Left lung (tissue), 14 donors: ENCODE measurements at places on chromosomes 7 and 10. TPM values are rescaled to one million over a fixed set of nuclear protein-coding genes. Genes with fewer than 3 reads are reported as not detected.

DNA sequence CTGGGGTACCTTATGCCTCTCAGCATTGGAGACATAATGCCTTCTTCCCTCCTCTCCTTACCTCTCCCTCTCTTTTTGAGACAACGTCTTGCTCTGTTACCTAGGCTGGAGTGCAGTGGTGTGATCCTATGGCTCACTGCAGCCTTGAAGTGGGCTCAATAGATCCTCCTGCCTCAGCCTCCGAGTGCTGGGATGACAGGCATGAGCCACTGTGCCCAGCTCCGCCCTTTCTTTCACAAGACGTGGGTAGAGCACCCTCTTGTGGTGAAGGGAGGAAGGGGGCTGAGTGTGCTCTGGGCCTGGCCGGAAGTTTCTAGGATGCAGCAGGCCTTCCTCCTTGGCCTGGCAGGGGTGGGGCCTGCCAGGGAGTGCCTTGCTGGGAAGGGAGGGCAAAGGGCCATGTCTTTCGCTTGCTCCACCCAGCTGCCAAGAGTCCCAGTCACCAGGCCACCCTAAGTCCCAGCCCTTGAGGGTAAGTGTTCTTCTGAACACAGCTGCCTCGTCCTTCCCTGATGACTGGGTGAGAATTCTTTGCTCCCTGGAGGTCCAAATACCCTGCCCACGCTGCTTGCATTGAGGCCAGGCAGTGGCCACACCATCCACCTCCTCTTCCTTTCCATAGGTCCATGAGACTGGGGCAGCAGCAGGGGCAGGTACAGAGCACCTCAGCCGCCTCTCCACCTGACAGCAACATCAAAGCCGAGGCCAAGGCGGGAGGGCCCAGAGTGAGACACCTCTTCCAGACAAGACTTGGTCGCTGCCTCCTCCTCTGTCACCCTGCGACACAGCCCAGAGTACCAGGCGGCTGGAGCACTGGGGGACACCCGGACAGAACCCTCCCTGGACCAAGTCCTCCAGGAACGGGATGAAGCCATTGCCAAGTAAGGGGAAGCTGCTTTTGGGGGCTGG is 3.7 kb downstream of the ABHD11 start:
- H3K27me3 ChIP-seq: no peaks in the 10 kb centered on the region
- H3K27ac ChIP-seq: peak overlapping the region; percentile 81
- no peak overlapping the region for H3K4me3 ChIP-seq
- no peak for DNase-seq

- H3K27ac ChIP-seq: no peak overlapping the region
- no peaks in the 10 kb centered on the region for H3K36me3 ChIP-seq
- H3K27me3 ChIP-seq: no peaks in the 10 kb centered on the region
- DNase-seq: no peak
- H3K4me3 ChIP-seq: no peak overlapping the region
- peaks cover 16% of the 10 kb centered on the region for H3K4me1 ChIP-seq
Measured at GRCh38 chr7:50960621-50961310, 178.1 kb upstream of the GRB10 start.

DNA sequence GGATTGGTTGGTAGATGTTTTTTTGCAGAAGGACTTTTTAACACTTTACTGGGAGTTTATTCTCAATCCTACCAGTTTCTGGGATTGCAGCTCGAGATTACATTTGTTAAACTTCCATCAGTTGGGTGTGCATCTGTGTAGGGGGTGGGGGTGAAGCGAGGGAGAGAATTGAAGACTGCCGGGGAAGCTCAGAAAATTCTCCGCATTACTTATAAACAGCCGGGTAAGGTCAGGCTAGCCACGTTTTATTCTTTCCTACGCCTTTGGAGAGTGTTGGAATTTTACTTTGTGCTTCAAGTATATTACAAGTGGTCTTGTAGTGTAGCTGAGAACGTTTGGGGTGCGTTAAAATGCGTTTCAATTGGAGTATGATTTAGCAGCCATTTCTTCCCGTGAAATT is 1.1 kb downstream of the PALS2 start:
- H3K4me3 ChIP-seq: peak overlapping the region; percentile 69
- no peaks in the 10 kb centered on the region for H3K36me3 ChIP-seq
- peaks cover 54% of the 10 kb centered on the region for H3K27me3 ChIP-seq
- H3K4me1 ChIP-seq: no peaks in the 10 kb centered on the region
- DNase-seq: no peak

AKR1C2 gene
- 65.3 TPM for total RNA-seq

ELN gene
- 202 TPM for total RNA-seq

HMX2 gene
- total RNA-seq: not detected
